Immature natural killer cell (primary cell): ENCODE measurements at places on chromosomes 3 and 15. TPM values are rescaled to one million over a fixed set of nuclear protein-coding genes. Genes with fewer than 3 reads are reported as not detected.

DNA sequence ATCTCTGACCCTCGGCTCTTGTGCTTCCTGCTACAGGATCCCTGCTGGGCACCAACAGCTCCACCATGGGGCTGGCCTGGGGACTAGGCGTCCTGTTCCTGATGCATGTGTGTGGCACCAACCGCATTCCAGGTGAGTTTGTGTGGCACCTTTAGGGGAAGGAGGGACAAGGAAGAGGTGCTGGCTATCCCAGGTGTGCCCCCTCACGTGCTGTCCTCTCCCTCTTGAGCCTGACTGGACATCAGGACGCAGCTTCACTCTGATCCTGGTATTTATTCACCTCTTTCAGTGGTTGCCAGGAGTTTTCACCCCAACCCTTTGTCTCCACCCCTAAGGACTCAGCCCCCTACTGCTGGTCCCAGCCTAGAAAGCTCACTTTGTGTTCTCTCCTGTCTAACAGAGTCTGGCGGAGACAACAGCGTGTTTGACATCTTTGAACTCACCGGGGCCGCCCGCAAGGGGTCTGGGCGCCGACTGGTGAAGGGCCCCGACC is 960 bp downstream of the THBS1 start:
- H3K27me3 ChIP-seq = peaks cover 5% of the 10 kb centered on the region
- peak overlapping the region; percentile 84 for H3K4me3 ChIP-seq
- DNase-seq = no peak
- H3K4me1 ChIP-seq = peaks cover 36% of the 10 kb centered on the region

- no peak for DNase-seq
- no peak overlapping the region for H3K27ac ChIP-seq
- H3K27me3 ChIP-seq = no peaks in the 10 kb centered on the region
- no peak overlapping the region for H3K4me3 ChIP-seq
- H3K4me1 ChIP-seq = no peaks in the 10 kb centered on the region
These were observed 39.5 kb upstream of the PRR23C start for GRCh38 chr3:139084176-139084575.

GRCh38 chr3:149009732-149010131 is 18.4 kb downstream of the GYG1 start:
- peaks cover 2% of the 10 kb centered on the region for H3K27me3 ChIP-seq
- H3K27ac ChIP-seq = peak overlapping the region; percentile 97
- peak overlapping the region; percentile 71 for H3K4me3 ChIP-seq
- DNase-seq = peak; percentile 80
- peaks cover 44% of the 10 kb centered on the region for H3K36me3 ChIP-seq

EFL1 gene
- polyA plus RNA-seq = 9.4 TPM

PIGZ gene
- 2.3 TPM for polyA plus RNA-seq
